ENCODE measurements at places on chromosomes 16 and 17.

DNA sequence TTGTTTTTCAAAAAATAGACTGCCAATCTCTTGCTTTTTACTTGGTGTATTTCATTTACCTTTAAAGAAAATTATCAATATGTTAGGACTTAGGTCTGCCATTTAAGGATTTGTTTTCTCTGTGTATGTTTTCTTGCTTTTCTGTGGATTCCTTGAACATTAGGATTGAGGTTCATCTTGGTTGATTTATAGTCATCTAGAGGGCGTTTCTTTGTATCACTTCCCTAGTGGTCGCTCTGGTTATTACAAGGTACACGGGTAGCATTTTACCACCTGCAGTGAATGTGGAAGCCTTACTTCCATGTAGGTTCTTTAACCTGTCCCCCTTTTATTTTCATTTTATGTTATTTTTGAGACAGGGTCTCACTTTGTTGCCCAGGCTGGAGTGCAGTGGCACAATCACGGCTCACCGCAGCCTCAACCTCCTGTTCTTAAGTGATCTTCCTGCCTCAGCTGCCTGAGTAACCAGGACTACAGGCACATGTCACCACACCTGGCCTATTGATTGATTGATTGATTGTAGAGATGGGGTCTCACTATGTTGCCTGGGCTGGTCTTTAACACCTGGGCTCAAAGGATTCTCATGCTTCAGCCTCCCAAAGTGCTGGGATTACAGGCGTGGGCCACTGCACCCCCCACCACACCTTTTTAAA is 35.2 kb upstream of the CBX4 start:
- DNase-seq, result peak; percentile 47

- DNase-seq, result no peak
Observed at GRCh38 chr17:10059684-10060211, 138.7 kb downstream of the GAS7 start.

DNA sequence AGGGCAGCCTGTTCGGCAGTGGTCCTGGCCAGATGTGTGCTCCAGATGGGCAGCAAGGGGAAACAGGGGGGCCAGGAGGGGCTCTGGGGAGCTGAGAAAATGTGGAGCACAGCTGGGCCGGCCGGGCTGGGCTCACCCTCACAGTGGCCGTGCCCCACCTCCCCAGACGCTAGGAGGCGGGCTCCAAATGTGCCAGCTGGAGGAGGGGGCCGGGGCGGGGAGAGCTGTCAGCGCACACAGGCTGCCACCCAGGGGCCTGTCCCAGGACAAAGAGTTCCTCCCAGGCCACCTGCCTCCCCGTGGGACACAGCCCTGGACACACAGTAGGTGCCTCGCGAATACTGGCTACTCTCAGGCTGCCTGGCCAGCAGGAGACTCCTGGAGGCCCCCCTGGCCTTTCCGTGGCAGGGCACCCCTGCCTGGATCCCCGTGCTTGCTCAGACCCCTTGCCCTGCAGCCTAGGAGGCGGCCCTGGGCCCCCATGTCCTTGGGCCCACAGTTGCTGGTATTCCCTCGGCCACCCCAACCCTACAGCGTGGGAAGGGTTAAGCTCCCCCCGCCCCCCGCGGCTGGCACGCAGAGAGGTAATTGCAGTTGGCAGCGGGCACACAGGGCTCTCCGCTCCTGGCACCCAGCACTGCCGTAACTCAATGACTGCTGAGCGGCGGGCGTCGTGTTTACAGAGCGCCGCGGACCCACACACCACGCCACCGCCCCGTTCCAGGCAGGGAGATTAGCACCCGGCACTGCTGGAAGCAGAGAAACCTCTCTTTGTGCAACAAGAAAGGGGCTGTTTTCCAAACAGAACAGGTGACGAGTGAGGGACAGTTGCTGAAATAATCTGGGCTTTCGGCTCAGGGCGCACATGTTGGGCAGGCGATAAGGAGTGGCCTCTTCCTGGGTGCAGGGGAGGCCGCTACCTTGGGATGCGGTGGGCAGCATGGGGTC is 32.2 kb downstream of the BAHCC1 start:
- DNase-seq, result peak; percentile 83

GRCh38 chr16:74033441-74033995 is 263.1 kb upstream of the PSMD7 start:
- DNase-seq, result no peak

GRCh38 chr17:29063992-29064391 is 21.1 kb downstream of the PIPOX start:
- no peak for DNase-seq

GRCh38 chr17:75722076-75722475 is 817 bp downstream of the ITGB4 start:
- no peak for DNase-seq

DNA sequence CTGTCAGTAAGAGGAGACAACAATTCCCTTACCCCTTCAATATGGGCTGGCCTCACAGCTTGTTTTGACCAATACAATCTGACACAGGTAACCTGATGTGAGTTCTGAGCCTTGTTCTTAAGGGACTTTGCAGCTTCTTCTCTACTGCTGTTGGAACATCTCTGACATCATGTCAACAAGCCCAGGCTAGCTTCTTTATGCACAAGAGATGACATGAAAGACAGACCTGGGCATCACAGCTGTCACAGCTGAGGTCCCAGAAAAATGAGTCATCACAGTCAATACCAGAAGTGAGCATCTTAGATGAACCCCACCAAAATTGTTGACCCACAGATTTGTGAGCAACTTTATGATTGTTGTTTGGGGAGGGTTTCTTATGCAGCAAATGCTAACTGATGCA is 431.7 kb upstream of the PSMD7 start:
- DNase-seq, result no peak

DNA sequence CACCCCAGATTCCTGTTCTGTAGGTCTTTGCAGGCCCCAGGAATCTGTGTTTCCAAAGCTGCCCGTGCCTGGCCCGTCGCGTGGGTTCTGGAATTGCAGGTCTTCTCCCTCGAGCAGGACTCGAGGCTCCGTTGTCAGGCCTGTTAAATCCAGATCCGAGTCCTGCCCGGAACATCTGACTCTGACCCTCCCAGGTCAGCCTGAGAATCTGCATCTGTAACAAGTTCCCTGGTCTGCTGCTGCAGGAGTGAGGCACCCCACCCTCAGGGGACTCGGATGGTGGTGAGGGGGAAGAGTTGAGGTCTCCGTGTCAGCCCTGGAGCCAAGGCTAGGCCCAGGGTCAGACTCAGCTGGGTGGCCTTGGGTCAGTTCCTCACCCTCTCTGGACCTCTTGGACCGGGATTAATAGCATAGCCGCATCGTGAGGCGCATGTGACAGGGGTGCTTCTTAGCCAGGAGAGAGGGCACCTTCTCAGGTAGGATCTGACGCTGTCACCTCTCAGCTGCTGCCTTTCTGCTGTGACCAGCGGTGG is 8.8 kb downstream of the SPIRE2 start:
- no peak for DNase-seq

- DNase-seq, result no peak
Observed at GRCh38 chr16:12091569-12092543, 115.3 kb downstream of the SNX29 start.

GRCh38 chr17:65145743-65146142 is 8.6 kb downstream of the RGS9 start:
- DNase-seq, result no peak

GRCh38 chr16:24635900-24636610 is 93.4 kb upstream of the TNRC6A start:
- DNase-seq, result no peak

- no peak for DNase-seq
Observed at GRCh38 chr16:27097800-27098230, 31.1 kb downstream of the C16orf82 start.

DNA sequence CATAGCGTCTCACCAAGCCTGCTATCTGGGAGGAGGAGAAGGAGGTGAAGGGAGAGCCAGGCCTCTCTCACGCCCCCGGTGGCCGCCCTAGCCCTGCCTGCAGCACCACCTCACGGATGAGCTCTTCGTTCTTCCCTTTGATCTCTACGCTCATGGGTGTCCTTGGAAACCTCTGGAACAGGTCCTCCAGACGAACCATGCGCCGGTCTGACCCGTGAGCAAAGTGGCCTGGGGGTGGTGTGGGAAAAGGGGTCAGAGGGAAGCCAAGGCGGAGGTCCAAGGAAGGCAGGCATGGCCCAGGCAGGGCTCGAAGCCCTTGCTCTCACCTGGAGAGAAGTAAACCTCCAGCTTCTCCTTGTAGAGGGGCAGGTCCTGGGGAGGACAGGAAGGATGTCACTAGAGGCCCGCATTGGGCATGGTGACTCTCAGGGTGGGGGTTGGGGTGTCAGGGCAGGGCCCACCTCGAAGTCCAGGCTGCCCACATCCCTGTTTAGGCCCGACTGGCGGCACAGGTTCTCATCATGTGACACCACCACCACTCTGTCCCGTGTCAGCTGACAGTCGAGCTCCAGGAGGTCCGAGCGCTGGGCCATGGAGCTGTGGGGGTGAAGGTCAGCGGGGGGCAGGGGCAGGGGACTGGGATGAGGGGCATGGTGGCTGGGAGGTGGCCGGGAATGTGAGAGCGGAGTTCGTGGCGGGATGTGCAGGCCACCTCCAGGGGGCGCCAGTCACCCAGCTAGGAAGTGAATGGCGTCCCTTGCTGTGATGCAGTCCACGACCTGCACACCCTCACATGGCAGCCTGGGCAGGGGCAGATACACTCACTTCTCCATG is 923 bp downstream of the GDPD3 start:
- peak; percentile 71 for DNase-seq

- no peak for DNase-seq
Observed at GRCh38 chr16:57949013-57949412, 21.9 kb downstream of the CNGB1 start.

GRCh38 chr17:10556301-10557005 is 7.0 kb upstream of the MYH2 start:
- no peak for DNase-seq

- DNase-seq, result no peak
Observed at GRCh38 chr17:70158591-70158990, 10.7 kb upstream of the KCNJ2 start.

- no peak for DNase-seq
Observed at GRCh38 chr16:75640598-75640997, 6.9 kb downstream of the KARS1 start.

DNA sequence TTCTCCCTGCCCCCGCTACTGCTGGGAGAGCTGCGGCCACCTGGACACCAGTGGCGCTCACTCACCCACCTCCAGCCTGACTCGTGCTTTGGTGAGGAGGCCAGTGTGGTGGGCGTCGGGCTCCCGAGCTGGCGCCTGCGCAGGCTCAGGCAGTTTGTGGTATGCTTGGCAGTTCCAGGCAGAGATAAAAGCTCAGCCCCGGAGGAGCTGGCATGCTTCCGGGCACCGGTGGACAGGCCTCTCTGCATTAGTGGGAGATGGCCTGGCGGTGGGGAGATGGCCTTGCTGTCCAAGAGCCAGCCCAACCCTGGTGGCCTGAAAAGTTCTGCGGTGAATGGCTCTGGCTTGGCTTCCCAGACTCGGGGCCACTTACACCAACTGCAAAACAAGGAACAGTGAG is 4.1 kb downstream of the ADGRG1 start:
- DNase-seq, result no peak

DNA sequence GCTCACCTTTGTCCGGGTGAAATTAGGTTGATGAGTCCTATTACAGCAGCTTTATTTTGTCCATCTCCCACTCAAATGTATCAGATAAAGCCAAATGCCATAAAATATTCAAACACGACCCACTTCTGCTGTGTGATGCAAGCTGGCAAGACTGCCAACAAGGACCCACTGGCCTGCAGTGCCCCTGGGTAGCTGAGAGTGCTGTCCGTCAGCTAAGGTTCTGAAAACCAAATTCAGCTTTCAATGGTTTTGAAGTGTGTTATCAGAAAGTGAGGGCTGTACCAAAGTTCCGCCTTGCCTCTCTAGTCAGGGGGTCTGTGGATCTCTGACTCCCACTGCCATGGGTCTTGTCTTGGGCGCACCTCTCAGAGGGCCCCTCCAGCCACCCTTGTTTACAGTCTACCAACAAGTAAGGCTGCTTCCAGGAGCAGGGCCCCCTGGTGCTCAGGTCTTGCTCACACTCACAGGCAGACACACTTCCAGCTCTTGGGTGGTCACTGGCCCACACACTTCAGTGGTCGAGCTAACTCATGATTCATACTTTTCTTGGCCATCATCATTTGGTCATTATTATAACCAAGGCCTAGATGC is 10.5 kb upstream of the CCDC182 start:
- no peak for DNase-seq

- DNase-seq, result no peak
Observed at GRCh38 chr17:41676058-41676419, 12.6 kb upstream of the EIF1 start.

DNA sequence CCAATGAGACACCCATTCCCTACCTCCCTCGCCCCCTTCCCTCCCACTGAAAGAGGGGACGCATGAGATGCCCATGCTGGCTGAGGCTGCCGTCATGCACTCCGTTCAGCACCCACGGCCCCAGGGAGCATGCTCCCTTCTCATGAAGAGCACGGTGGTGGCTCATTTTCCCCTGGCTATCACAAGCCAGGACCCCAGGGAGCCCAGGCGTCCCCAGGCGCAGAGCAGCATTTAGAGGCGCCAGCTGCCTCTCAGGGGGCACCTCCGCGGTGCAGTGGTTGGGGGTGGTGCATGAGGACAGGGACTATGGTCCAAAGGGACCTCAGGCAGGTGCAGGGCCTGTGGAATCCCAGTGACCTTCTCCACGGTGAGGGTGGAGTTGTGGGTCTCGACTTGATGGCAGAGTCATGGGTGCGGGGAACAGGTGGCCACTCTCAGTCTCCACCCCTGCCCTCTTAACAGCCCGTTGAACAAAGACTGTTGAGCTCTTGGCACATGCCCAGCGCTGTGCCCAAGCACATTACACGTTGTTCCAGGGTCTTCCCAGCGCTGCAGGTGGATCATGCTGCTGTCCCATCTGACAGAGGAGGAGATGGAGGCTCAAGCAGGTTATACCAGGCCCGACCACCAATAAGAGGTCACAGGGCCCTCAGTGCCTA is 13.6 kb downstream of the KIF19 start:
- no peak for DNase-seq

GRCh38 chr17:31216031-31216751 is 80.8 kb downstream of the OMG start:
- no peak for DNase-seq

- DNase-seq, result peak; percentile 39
Observed at GRCh38 chr16:38941-39892, 14.2 kb downstream of the POLR3K start.

DNA sequence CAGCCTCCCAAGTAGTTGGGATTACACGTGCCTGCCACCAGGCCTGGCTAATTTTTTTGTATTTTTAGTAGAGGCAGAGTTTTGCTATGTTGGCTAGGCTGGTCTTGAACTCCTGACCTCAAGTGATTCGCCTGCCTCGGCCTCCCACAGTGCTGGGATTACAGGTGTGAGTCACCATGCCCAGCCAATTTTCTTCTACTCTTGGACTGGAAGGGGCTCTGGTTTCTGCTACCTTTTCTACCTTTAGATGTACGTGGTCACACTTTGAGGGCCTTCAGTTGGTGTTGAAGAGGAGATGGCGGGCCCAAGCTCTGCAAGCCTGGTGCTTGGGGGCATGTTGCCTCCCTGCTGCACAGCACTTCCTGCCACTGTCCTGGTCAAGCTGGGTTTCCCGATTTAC is 173.6 kb downstream of the PRKCA start:
- DNase-seq, result no peak

GRCh38 chr17:77885678-77886386 is 72.7 kb upstream of the TNRC6C start:
- no peak for DNase-seq

Data from DND-41 (cell line).